CD4-positive, alpha-beta memory T cell (primary cell): ENCODE measurements at places on chromosomes 4 and X. TPM values are rescaled to one million over a fixed set of nuclear protein-coding genes. Genes with fewer than 3 reads are reported as not detected.

Gene MAGEH1
- 47.5 TPM for polyA plus RNA-seq

Gene FRAS1
- polyA plus RNA-seq = not detected

Gene TFDP3
- polyA plus RNA-seq = not detected

Gene SSX4
- not detected for polyA plus RNA-seq

Gene PRKG2
- 1.5 TPM for polyA plus RNA-seq

DNA sequence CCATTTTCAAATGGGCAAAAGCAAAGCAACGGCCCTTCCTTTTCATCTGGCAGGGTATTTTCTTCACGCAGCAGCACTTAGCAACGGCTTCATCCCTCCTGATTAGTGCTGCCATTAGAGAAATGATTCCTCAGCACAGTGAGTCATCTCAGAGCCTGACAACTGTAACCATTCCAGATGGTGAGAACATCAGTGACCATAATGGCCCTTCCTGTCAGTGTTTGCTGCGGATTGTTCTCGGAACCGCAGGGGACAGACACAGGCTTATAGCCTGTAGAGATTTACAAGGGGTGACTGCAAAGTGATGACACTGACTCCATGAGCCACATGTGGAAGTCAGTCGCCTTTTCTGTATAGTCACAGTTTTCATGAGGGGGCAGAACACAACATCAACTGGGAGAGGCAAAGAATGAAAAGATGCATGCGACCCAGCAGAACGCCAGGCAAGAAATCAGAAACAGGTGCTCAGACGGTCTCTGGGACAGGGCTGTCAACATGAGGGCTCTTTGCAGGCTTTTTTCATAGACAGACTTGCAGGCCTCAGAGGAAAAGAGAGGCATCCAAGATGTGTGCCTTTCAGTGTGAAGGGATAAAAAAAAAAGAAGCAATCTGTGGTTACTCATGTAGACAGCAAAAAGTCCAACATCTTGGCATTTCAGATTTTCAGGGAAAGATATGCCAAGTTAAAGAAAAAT is 69.9 kb upstream of the FBXW7 start:
- no peak overlapping the region for H3K27ac ChIP-seq
- H3K27me3 ChIP-seq = no peaks in the 10 kb centered on the region
- H3K4me3 ChIP-seq = no peak overlapping the region
- DNase-seq = no peak
- H3K36me3 ChIP-seq = no peaks in the 10 kb centered on the region
- peaks cover 15% of the 10 kb centered on the region for H3K4me1 ChIP-seq
